Activated CD4-positive, alpha-beta T cell treated with anti-CD3 and anti-CD28 coated beads for 36 hours (primary cell): ENCODE measurements at places on chromosomes 4 and X.

- DNase-seq, result no peak
These were observed 78.9 kb upstream of the SPIN4 start for GRCh38 chrX:63430026-63430425.

DNA sequence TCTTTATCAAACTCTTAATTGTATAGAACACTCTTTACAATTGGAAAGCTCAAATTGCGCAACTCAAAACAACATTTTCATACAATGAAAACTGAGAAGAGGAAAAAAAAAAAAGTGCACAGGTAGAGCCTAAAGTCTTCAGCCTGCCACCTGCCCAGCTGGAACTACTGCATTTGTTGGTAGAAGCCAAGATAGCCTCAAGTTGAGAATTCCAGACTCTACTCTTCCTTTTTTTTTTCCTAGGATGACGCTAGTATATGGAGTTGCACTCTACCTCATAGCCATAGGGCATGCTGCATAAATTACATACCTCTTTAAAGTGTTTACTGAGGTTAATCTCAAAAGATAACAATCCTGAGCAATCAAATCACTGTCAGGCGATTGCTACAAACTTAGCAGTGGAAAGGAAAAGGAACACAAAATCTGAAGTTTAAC is 13.6 kb downstream of the ABCG2 start:
- DNase-seq, result no peak

GRCh38 chrX:134734466-134734952 is 76.2 kb upstream of the PLAC1 start:
- no peak for DNase-seq

DNA sequence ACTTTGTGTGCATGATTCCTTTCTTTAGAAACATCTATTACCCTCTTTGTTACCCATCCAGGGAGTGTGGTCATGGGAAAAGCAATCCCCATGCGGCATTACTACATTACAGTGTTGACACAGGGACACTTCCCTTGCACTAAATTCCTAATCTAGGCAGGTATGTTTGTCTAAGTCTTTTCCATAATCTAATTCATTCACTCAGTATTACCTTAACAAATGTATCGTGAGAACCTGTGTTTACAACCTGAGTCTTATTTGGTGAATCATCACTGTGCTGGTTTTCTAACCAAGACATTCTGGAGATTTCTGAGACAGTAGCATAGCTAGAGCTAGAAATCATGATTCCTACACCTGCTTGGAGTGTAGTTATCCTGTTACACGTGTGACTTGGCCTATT is 326.8 kb downstream of the BMPR1B start:
- no peak for DNase-seq

GRCh38 chrX:119880076-119880475 is 8.4 kb downstream of the NDUFA1 start:
- DNase-seq, result peak; percentile 30

DNA sequence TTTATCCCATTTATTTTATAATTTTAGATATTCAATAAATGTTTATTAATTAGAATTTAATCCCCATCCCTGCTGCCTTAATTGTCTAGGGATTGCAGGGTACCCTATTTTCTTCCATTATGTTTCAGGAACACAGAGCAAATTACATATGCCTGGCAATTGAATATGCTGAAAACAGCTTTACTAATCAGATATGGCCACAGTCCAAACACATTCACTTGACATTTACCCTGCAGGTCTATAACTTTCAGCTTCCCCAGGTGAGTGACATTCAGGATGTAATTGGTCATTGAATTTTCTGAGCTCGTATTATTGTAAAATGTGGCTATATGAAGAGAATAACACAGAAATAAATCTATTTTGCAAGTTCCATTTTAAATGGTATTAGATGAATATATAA is 218.7 kb upstream of the NDST4 start:
- DNase-seq, result no peak

- DNase-seq, result no peak
These were observed 134.1 kb downstream of the KLHL34 start for GRCh38 chrX:21524008-21524407.

- no peak for DNase-seq
These were observed 7.5 kb upstream of the SPINK2 start for GRCh38 chr4:56828784-56829535.

- no peak for DNase-seq
These were observed 9.9 kb upstream of the SMIM20 start for GRCh38 chr4:25903900-25904747.

- no peak for DNase-seq
These were observed 151.9 kb upstream of the ANK2 start for GRCh38 chr4:112897543-112897942.

DNA sequence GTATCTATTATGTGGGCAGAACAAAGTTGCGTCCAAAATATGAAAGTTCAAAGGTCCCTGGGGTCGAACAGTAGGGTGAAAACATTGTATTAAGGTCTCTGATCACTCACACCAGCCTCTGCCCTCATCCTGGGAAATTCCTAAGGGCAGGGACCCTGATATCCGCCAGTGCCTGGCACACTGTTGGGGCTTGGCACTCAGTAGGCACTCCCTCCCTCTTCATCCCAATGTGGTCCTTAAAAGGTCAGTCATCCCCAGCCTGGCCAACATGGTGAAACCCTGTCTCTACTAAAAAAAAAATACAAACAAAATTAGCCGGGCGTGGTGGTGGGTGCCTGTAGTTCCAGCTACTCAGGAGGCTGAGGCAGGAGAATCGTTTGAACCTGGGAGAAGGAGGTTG is 6.3 kb downstream of the NDUFB11 start:
- DNase-seq, result no peak

DNA sequence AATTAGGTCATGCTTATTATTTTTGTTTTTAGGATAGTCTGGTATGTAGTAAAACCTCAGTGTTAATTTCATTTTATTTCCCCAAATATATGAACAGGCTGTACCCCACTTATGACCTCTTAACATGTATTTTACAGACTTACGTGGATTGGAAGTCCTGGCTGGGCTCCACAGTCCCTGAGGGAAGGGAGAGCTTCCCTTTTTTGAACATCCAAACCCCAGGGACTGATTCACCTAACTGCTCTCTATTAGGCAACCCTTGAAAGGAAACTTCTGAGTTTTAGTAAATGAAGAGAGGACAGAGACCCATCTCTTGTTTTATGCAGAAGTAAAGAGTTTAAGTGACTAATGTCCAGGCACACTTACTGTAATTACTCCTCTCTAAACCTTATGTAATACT is 233.1 kb upstream of the SPRY1 start:
- DNase-seq, result no peak

GRCh38 chrX:50787099-50787498 is 26.9 kb downstream of the SHROOM4 start:
- DNase-seq, result no peak

- DNase-seq, result no peak
These were observed 368.0 kb upstream of the TECRL start for GRCh38 chr4:64777286-64777685.

- no peak for DNase-seq
These were observed 62.0 kb downstream of the PHKA1 start for GRCh38 chrX:72652082-72652481.

GRCh38 chrX:31179203-31179602 is 107.4 kb upstream of the FTHL17 start:
- no peak for DNase-seq

GRCh38 chr4:81505004-81505598 is 33.4 kb upstream of the RASGEF1B start:
- peak; percentile 83 for DNase-seq

GRCh38 chr4:76977113-76977512 is 27.6 kb downstream of the SEPTIN11 start:
- no peak for DNase-seq

DNA sequence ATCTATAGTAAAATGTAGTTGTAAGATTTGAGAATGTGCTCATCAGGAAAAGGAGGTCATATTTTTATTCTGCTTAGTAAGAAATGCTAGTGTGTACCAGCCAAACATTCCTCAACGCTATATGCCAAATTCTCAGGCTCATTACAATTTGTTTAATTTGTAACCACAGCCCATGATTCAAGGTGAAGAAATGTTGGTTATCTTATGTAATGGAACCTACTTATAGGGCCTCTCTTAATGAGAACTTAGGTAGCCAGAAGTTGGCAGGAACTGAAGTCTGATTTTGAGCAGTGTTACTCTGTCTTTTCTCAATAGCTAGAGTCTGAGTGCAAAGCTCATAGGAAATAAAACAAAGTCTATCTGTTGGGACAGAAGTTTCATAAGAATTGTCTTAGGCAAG is 595.0 kb downstream of the GLUD2 start:
- no peak for DNase-seq

- DNase-seq, result no peak
These were observed 195.2 kb downstream of the KDR start for GRCh38 chr4:54930226-54930625.

GRCh38 chr4:129342819-129343408 is 247.0 kb downstream of the C4orf33 start:
- no peak for DNase-seq

GRCh38 chr4:1246111-1246881 is 2.6 kb downstream of the CTBP1 start:
- DNase-seq, result peak; percentile 32

- DNase-seq, result no peak
These were observed 598 bp downstream of the MAOB start for GRCh38 chrX:43881410-43882293.

DNA sequence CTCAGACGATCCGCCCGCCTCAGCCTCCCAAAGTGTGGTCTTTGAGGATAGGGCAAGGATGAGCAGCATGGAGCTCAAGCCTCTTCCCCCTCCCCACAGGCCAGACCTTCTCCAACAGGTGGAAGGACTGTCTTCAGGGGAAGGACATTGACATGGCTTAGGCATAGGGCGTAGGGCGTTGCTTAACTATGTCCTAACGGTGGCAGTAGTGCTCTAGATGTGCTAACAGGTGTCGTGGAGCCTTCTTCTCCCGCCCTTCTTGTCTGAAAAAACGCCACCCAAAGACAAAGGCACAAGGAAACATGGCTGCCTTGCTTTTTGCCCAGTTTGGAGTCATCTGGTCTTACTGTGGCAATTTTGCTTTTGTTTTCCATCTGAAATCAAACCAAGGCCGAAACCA is 219.8 kb downstream of the OR13H1 start:
- no peak for DNase-seq

DNA sequence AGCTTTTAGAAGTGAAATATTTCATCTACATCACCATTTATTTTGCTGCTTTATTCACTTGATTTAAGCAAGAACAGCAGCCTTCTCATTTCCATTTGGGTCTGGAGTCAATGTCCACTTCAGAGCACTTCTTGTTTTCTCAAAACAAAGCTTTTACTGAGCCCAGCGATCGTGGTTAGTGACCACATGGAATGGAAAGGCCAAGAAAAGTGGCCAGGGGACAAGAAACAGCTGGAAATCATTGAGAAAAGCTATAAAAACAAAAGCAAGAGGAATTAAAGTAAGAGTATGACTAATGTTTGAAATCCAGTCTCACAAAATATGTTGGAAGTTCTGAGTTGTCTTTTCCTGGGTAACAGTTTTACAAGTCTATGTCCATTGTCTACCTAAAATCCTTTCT is 328.4 kb upstream of the INTU start:
- no peak for DNase-seq

DNA sequence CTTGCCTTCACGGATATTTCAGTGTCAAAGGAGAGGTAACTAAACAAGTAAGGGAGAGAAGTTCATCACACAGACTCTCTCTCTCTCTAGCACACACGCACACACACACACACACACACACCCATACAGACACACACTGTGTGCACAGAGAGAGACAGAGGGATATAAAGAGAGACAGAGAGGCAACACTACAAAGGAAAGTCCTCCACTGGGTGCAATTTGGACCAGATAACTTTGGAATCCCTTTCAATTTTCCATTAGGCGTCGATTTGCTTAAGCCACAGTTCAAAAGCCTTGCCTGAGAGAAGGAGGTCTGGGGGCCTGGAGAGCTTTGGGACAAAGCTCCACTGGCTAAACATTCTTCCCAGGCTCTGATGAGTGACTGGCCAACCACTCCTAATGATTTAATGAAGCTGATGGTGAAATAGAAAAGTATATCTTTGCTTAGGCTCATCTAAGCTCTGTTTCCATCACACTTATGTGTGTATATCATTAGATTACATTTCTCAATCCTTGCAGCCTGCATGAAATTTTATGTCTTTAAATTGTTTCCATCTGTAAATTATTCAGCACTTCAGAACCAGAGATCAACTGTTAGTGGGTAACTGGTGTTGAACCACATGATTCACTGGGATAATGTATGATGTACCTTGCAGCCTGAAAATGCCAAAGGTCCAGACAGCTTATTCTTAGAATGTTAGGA is 180.8 kb downstream of the MAGEB17 start:
- DNase-seq, result no peak

- DNase-seq, result no peak
These were observed 126.0 kb upstream of the PAQR3 start for GRCh38 chr4:79065262-79065661.

DNA sequence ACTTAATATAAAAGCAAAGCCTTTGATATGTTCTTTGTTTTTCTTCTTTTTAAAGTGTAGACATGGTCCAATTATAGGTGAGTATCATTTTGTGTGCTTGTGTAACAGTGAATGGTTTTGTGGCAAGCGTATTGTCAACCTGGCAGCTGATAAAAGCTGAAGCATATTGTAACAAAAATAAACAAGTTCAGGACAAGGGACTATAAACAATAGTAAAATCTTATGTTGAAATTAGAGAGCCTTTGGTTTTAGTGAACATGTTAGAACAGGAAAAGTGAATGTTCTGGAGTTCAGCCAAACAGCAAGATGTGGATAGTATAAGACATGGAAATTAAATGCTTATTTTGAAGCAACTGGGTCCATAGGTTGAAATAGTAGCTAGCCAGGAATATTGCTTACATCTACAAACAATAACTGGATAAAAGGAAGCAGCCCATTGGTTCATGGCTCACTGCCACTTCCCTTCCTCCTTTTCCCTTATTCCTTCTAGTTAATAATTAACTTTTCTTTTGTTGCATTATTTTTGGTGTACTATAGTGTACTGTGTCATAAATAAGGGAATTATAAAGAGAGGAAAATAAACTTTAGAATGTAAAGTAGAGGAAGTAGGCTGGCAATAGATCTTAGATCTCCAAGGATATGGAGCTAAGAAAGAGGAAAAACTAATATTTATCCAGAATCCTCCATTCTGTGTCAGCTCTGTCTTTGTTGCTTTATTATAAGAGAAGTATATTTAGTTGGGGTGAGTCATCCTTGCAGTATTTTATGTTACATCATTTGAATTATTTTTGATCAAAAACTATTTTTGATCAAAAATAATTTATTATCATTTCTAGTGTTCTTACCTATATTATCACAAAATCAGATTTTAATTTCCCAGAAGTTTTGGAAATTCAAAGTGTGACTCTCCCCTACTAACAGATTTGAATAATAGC is 65.6 kb downstream of the MRPL1 start:
- DNase-seq, result no peak

- no peak for DNase-seq
These were observed 2.1 kb downstream of the COPS4 start for GRCh38 chr4:83036991-83037665.

DNA sequence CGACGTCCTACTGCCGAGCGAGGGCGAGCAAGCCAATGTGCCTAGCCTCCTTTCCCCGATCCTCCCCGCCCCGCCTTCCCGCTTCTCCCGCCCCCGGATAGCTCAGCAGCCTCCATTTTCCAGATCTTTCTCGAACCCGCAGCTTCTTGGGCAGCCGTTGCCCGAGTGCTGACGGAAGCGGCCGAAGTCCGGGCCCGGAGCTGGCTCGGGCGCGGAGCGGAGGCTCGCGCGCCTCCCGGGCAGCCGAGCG is 172 bp upstream of the HSPA4L start:
- DNase-seq, result peak; percentile 82
